NB4 (cell line): ENCODE measurements at places on chromosomes 5 and 9.
A peak's percentile ranks its signal among the peaks of the same experiment; 100 is the strongest.

- no peak for DNase-seq
Observed at GRCh38 chr5:111261610-111262009, 37.4 kb downstream of the CAMK4 start.

DNA sequence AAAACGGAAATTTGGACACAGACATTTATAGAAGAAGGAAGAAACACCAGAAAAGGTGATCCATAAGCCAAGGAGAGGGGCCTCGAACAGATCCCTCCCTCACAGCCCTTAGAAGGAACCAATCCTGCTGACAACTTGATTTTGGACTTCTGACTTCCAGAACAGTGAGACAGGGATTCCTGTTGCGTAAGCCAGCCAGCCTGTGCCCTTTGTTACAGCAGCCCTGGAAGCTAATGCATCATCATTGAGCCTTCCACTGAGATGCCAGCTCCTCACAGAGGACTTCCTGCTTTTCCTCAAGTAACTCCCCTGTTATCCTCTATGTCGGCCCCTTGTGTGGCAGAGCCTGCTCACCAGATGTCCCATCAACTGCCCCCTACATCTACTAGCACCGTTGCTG lies 94.1 kb downstream of the JMY start:
- no peak for DNase-seq

GRCh38 chr5:41683181-41683580 lies 172.8 kb upstream of the PLCXD3 start:
- DNase-seq = no peak

DNA sequence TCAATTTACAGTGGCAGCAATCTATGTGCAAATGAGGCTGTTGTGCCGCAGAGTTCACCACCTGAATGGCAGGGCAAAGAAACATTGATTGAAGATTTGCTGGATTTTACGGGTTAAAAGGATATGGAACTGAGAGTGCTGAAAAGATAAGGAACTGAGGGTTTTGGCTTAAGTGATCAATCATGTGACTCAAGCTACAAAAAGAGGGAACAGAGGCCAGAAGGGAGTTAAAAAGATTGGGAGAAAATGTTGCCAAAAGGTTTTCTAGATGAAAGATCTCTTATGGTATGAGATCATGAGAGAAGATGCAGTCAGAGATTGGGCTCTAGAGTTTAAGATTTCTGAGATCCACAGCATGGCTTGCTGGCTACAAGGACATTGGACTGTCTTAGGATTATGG lies 7.9 kb upstream of the RIMOC1 start:
- no peak for DNase-seq

DNA sequence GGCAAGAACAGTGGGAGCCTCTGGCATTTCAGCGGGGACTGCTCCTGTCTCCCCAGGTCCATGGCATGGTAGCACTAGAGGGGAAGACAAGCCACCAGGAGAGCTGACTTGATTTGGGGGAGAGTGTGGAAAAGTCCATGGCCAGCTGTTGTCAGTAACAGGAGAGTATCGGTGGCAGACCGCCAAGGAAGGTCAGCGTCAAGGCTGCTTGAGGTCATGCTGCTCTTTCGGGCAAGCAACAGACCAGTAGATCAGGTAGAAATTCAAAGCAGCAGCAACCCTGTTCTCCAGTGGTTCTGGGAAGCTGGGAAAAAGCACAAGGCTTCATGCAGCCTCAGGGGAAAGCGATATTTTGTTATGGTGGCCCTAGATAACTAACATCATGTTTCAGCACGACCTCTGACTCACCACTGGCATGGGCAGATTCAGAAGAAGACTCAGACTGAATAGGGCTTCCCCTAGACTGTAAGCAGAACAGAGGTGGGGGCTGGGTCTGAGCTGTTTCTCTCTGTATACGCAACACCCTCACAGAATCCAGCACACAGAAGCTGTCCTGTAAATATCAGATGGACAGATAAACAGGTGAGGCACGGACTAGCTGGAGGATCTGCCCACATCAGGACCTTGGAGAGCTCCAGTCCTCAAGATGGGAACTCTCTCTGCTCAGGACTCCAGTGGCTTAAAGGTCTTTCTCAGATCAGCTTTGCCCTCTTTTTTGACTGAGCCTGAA lies 35.2 kb upstream of the PLEKHG4B start:
- peak; percentile 62 for DNase-seq

DNA sequence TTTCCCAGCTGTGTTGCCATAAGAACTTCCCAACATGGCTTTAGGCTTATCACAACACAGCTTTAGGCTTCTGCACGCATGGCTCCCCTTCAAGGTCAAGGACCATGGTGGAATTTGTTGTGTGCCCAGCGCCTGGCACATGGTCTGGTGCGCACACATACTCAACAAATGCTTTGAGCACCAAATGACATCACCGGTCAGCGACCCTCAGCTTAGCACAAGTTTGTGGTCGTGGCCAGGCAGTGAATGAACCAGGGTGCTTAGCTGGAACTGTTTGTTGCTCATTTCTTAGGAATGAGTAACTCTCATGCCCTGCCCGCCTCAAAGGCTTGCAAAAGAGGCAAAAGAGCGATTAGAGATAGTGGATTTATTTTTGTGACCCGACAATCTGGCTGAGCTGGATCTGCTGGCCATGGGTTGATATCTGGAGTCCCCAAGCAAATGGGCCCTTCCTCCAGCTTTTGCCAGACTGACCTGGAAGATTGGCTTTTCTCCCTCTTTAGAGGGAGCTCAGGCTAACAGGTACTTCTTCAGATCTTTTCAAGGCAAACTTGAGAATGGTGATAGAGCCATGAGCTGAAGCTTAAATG lies 58.9 kb downstream of the DAP start:
- DNase-seq = no peak

- no peak for DNase-seq
Observed at GRCh38 chr9:134720796-134721195, 79.2 kb downstream of the COL5A1 start.

DNA sequence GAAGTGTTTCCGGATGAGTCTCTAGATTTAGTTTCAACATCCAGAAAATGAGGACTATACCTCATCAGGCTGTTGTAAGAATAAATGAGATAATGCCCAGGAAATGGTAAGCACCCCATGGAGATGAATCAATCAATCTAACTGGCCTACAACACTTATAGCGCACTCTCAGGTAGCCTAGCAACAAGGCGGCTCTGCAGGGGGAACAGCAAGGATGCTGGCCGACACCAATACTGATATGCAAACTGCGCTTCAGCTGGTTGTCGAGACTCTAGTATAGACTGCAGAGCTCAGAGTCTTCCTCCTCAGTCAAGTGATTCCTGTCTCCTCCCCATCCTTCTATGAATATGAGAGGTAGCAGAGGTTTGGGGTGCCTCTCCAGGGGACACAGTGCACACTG lies 218.8 kb upstream of the WWC1 start:
- no peak for DNase-seq

- peak; percentile 91 for DNase-seq
Observed at GRCh38 chr5:143222287-143223231, 180.9 kb downstream of the NR3C1 start.

DNA sequence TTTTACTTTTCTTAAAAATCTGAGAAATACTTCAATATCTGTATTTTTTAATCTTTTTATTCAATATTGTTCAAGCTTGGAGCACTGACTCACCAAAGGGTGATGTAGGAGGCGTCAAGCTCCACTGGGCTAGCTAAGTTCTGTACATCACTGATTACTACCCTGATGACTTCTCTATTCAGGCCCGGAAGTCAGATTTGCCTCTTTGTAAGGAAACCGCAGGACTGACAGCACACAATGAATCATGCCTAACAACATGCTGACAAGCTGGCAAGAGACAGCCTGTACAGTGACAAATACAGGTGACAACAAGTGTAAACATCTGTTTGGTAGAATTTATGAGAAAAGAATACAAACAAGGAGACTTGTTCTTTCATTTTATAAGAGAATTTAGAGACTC lies 627.9 kb upstream of the RORB start:
- DNase-seq = peak; percentile 61

DNA sequence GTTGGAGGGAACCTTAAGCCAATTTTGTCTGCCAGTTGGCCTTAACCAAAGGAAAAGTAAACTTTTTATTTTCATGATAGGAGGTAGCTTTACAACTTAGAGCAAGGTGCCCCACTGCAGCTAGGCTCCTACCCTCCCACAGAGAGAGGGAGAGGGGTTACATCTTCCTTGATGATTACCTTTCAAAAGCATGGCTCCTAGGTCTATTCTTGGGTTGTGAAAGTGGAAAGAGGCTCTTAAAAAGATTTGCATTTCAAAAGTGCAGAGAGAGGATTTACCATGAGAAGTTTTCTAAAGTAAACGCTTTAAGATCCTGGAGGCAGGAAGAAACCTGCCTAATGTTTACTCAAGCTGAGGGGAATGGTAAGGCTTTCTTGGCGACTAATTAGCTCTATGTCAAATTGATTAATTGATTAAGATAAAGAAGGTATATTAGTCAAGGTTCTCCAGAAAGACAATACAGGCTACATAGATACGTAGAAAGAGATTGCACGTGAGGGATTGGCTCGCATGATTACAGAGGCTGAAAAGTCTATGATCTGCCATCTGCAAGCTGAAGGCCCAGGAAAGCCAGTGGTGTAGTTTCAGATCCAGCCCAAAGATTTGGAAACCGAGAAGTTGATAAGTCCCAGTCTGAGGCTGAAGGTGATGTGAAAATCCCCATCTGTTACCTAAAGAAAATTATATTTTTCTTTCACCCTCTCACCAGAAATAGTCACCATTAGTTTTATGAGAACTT lies 333.8 kb upstream of the CTNND2 start:
- DNase-seq = no peak

DNA sequence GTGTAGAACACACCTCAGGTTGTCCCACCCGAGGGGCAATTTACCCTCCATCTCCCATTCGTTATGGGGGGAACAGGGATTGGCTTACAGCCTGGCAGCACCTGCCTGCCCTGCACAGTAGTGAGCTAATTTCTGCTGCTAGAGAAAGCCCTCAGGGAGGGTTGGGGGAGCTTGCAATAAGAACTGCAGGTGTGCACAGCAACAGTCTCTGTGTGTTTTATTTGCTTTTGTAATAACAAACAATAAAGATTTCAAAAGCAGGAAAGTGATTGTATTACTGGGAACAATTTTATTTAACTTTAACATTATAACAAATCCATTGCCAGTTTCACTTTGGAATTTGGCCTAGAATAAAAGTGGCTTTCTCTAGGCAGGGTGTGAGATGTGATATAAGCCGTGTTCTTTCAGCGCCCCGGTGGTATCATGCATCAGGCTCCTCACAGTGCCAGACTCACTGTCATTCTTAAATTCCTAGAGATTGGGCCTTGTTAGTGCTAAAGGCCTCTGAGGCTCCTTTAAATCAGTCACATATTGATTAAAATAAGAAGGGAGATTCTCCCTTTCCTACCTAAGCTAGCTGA lies 81.1 kb downstream of the RMI1 start:
- no peak for DNase-seq

DNA sequence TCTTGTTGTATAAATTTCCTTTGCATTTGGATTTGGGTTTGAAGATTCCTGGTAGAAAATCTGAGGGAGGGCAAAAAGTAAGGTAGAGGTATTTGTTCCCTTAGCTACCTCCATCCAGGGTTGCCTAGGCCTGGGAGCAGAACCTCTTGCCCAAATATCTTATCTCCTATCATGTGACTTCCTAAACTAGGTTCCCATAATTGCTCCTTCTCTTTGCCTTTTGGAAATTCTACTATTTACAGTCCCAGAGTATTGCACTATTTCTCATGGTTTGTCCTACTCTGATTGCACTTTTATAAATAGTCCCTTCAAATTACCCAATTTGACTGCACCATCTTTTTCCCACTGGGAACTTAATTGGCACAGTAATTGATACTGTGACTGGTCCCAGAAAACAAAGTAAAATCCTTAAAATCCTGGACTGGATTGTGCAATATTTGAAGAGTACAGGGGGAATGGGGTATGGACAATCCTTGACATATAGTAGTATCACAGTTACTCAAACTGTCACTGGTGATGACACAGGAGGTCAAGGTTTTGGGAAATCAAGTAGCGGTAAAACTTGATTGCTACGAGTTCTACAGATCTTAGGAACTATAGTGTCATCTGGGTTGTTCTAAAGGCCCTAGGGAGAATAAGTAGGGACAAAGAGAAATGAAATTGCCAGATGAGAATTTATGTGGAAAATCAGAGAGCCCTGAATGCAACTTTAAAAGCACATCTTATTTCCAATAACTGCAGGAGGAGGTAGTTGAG lies 31.5 kb upstream of the TMED7 start:
- no peak for DNase-seq

- no peak for DNase-seq
Observed at GRCh38 chr9:90775657-90776056, 26.0 kb upstream of the SYK start.

DNA sequence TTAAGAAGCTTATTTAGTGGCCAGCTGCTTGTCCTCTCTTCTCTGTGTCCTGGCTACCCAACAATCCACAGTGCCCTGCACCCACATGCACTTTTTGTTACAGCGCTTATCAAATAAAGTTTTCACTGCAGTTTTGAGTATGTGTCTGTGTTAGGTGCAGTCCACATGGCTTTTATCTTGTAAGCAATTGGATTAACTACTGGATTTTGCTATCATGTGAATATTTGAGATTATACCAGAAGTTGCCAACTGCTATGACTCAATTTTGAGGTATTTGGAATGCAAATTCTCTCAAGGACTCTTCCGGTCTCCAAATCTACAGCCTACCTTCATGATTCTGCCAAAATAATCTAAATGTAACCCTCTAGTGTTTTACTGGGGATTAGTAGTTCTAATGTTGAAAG lies 690.2 kb downstream of the NR2F1-AS1 start:
- no peak for DNase-seq

DNA sequence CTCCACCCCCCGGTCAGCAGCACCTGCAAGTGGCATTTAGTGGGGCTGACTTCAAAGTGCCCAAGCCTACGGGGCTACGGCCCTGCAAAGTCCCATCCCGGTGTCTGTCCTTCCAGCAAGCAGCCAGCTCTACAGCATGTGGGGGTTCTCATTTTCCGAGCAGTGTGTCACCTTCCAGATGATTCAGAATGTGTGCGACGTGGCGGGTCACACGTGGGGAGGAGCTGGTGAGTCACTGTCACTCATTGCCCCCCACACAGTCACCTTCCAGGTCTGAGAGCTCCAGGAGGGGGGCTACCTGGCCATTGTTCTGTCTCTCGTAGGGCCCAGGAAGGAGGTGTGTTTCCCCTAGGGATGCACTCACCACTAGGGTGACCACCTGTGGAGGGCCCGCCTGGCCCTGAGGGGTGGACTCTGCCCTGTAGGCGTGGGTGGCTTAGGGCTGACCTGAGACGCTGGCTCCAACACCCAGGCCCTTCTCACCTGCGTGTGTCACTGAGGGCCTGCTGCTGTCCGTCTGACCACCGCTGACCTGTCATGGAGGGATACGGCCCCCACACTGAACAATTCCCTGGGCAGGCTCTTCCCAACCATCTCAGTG lies 70.2 kb downstream of the SEMA4D start:
- DNase-seq = no peak

DNA sequence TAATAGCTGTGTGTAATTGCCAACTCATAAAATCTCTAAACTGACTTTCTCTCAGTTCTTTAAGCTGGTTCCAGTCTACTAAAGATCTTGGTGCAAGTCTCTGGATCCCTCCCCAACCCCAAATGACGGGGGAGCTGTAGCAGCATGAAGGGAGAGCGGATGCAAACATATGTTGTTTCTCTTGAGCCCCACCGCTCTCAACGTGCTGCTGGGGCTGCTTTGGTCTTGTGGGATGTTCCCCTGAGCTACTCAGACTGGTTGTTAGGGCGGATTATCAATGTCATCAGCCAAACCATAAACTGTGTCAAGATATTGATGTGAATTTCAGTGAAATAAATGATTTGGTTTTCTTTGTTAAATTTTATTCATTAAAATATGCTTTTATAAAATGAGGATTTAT lies 40.9 kb upstream of the APC start:
- no peak for DNase-seq

GRCh38 chr9:124297551-124297901 lies 39.8 kb downstream of the NEK6 start:
- DNase-seq = no peak
